Dermis blood vessel endothelial cell (primary cell): ENCODE measurements at places on chromosomes 5 and 9. TPM values are rescaled to one million over a fixed set of nuclear protein-coding genes. Genes with fewer than 3 reads are reported as not detected.

GRCh38 chr5:97096846-97097245 lies 45.6 kb downstream of the LIX1 start:
- DNase-seq, result no peak

GRCh38 chr9:108709997-108710396 lies 145.8 kb downstream of the ACTL7B start:
- DNase-seq, result no peak

GRCh38 chr5:152838241-152838786 lies 433.2 kb upstream of the NMUR2 start:
- DNase-seq, result no peak

- no peak for DNase-seq
These were observed 10.8 kb downstream of the SARDH start for GRCh38 chr9:133727277-133727875.

DNA sequence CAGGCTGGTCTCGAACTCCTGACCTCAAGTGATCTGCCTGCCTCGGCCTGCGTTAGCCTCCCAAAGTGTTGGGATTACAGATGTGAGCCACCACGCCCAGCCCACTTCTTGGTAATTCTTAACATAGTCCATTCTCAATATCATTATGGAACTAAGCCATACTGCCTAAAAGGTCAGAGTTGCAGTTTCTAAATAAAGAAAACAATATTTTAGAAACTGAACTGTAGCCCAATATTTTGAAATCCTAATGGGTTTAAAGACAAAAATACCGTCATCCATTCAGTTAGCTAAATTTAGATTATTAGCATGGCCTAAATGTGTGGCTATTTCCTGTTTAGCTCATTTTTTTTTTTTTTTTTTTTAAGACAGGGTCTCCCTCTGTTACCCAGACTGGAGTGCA lies 99.5 kb downstream of the USP20 start:
- no peak for DNase-seq

GRCh38 chr9:88837731-88838130 lies 153.5 kb upstream of the S1PR3 start:
- DNase-seq, result no peak

GRCh38 chr5:142280066-142281007 lies 44.5 kb downstream of the SPRY4 start:
- peak; percentile 95 for DNase-seq

- no peak for DNase-seq
These were observed 60.8 kb downstream of the MTMR12 start for GRCh38 chr5:32251871-32252458.

DNA sequence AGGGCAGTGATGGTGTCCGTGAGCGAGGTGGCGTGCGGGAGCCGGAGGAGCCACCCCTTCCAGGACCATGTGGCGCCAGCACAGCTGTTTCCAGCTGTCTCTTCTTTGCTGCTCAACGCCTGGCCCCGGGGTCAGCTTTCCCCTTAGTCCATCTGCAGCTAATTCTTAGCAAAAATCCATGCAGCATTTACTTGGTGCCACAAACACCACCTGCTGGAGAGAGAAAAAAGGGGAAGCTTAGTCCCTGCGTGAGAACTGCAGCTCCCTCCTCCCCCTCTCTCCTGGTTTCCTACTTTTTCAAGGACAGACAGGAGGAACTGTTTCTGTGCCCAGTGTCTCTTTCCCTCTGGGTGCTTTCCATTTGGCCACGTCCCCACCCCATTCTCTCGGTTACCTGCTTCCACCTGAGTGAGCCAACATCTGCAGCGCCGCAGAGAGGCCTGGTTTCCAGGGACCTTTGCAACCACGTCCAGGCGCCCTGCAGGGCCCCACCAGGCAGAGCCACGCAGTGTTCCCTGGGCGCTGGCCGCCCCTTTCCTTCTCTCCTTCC lies 3.4 kb downstream of the SLC6A19 start:
- peak; percentile 27 for DNase-seq

GRCh38 chr5:59496524-59497134 lies 396.9 kb downstream of the PDE4D start:
- DNase-seq, result peak; percentile 21

DNA sequence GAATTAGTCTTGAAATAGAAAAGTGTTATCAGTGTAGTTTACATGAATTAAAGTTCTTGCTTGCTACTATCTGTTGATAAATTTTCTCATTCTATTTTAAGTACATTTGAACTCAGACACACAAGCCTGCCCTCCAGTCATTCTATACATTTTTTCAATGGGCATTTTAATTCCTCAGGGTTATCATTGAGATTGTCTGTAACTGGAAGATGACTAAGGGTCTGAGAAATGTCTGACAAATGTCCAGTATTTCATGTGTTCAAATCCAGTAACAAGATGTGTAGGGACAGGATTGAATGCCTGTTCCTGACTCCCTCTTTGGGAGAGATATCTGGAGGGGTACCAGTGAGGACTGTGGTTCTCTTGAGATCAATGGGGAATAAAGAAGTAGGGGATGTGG lies 223.9 kb upstream of the ADAMTSL1 start:
- DNase-seq, result no peak

DNA sequence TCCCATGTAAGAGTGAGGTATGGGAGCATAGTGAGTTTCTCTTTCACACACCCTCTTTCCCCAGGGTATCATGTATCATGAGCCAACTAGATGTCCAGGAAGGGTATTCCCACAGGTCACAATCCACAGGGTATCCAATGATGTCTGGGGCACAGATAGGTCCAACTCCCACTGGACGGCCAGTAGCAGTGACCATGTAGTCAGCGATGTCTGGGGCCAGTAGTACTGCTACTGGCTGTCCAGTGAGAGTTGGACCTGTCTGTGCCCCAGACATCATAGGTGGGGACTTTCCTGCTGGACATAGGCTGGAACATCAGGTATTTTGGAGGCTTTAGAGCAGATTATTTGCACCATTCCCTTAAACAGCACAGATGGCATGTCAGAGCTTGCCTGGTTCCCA lies 352.6 kb upstream of the SGCD start:
- no peak for DNase-seq

GRCh38 chr5:124650147-124650561 lies 96.3 kb downstream of the ZNF608 start:
- DNase-seq, result peak; percentile 73

DNA sequence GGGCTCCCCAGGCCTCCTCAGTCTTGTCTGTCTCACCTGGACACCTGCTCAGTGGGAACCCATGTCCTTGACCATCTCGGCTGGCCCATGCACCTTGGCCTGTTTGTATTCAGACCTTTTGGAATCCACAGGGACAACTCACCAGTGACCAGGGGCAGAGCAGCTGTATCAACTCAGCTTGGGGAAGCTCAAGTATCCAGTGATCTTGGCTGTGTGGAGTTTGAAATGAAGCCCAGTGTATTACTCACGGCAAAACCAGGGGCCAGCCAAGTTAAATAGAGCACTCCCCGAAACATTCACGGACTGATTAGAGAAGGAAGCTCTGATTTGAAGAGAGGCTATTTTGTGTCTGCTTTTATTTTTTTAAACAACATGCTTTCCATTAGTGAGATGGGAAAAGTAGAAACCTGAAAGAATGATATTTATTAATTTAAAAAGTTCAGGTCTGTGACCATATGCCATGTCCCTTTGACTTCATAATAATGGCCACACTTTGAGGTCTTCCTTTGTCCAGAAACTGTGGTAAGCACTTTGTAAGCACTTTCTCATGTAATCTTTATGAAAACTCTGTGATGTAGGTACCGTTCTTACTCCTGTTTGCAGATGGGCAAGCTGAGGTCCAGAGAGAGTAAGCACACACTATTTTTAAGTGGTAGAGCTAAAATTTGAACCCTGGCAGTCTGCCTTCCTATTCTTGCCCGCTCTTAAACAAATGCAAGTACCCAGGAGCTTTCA lies 656.5 kb downstream of the BNC2 start:
- DNase-seq, result peak; percentile 84

- peak; percentile 67 for DNase-seq
These were observed 79.1 kb upstream of the ADAMTSL1 start for GRCh38 chr9:18394847-18395351.

DNA sequence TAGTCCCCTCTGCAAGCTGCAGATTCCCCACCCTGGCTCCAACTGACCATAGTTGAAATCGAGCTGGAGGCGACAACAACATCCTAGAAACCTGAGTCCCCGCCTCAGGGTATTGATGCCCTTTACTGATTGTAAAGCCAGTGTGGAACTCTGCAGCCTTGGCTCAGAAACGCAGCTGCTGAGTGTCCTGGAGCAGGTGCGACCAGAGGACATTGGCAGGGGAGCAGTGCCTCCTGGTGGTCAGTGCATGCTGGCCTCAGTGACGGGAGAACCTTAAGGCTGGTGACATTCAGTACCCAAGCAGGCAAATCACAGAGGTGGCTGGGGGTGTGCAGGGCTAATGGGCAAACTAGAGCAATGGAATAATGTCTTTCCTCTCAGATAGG lies 20.4 kb upstream of the ZNF354B start:
- DNase-seq, result no peak

- DNase-seq, result no peak
These were observed 94.9 kb upstream of the PLPPR1 start for GRCh38 chr9:100933656-100934055.

- DNase-seq, result no peak
These were observed 94.9 kb upstream of the NMUR2 start for GRCh38 chr5:152499814-152500535.

- no peak for DNase-seq
These were observed 203.4 kb upstream of the ZNF608 start for GRCh38 chr5:124949862-124950261.

GRCh38 chr9:6876195-6876894 lies 118.6 kb downstream of the KDM4C start:
- no peak for DNase-seq

DNA sequence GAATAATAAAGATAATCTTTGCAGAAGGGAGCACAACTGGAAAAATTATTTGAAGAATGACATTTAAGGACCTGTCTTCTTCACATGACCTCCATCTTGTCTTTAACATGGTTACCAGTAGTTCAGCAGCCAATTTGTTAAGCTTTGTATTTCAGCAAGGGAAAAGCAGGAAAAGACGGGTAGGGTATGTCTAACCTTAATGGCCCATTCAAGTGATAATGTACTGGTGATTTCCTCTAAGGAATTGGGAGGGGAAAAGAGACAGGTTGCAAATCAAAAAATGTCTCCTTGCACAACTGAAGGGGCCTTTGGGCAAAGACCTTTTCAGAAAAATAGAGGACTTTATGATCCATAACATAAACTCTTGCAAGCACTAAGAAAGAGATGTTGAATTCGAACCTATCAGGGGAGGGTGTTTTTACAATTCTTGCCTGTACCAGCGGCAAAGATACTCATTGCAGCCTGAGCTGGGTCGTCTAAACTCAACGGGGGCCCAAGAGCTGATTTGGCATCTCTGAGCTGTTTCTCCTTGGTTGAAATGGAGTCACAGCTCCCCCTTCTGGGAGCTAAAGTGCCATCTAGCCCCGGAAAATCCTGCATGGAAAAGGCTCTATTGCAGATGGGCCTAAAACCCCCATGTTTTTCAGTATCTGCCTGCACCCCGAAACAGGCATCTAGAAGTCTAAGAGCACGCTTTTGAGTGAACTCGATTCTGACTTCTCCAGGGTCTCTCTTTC lies 3.8 kb downstream of the BRINP1 start:
- peak; percentile 62 for DNase-seq

DNA sequence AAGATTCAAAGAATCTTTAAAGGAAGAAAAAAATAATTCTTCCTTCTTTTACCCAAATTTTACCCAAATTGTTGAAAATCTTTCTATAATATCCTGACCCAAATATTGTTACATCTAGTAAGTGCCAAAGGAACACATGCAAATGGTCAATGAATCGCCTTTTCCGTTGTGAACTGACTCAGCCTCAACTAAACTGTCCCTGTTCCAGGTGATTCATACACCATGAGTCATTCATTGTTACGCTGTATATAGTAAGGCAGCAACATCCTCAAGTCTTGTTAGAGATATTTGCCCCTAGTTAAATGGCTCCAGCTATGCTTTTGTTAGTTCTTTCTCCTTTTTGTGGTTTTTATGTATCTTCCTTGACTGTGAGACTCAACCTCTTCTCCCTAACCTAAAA lies 9.7 kb downstream of the PTGER4 start:
- peak; percentile 98 for DNase-seq

- no peak for DNase-seq
These were observed 1.1 kb downstream of the NPM1 start for GRCh38 chr5:171388816-171389168.

DNA sequence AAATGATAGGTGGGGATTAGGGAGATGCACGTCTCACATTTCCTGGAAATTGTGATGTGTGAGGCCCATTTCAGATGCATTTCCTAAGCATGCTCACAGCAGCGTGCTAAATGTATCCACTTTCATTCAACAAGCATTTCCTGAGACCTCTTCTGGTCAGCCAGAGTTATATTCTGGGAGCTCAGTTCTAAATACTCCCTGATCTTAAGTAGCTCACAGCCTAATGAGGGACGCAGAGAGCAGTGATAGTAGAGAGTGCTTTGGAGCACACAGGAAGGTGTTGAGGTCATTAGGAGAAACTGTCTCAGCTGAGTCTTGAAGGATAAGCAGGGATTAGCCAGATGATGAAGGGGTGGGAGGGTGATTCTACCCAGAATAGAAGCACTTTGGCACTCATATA lies 46.2 kb upstream of the FSD1L start:
- peak; percentile 47 for DNase-seq

DNA sequence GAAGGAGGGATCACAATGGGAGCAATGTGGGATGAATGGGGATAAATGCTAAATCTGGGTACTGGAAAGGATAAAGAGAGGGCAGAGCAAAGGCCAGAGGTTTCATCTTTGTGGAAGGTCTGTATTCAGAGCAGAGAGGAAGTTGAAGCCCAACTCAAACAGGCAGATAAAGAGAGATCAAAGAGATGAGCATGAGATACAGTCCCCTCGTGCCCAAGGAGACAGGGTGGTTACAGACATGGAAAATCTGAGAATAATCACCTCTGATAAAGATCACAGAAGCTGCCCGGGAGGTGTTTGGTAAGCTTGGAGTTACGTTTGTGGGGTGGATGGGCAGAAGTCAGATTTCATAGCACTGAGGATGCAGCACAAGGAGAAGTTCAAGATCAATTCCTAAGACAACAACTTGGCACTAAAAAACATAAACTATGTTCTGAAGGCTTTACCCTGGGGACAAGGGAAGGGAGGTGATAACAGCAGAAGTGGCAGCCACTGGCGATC lies 459 bp upstream of the ERAP2 start:
- DNase-seq, result peak; percentile 35

GRCh38 chr9:81032030-81032572 lies 657.2 kb downstream of the TLE1 start:
- no peak for DNase-seq

PCDHGB6 gene
- 2.9 and 3.7 TPM in 2 replicates for total RNA-seq

LPAR1 gene
- 0.05 and 0.17 TPM in 2 replicates for total RNA-seq

GABRB2 gene
- total RNA-seq, result not detected in 2 replicates

IFNW1 gene
- total RNA-seq, result not detected in 2 replicates

TLX3 gene
- not detected in 2 replicates for total RNA-seq

SV2C gene
- total RNA-seq, result 0.05 TPM in 1 of 2 replicates, not detected in the other

TAF11L5 gene
- not detected in 2 replicates for total RNA-seq

PCDHB2 gene
- 0.88 and 1.4 TPM in 2 replicates for total RNA-seq

PRDM9 gene
- total RNA-seq, result not detected in 2 replicates

LCN15 gene
- total RNA-seq, result 0.05 TPM in 1 of 2 replicates, not detected in the other

FOXD4L3 gene
- not detected in 2 replicates for total RNA-seq

ORM2 gene
- not detected in 2 replicates for total RNA-seq

HAND1 gene
- not detected in 2 replicates for total RNA-seq

APBB3 gene
- 8.2 and 16.2 TPM in 2 replicates for total RNA-seq

PCDHA1 gene
- total RNA-seq, result 0.17 TPM in 1 of 2 replicates, not detected in the other

PCYOX1L gene
- total RNA-seq, result 14.8 and 16.5 TPM in 2 replicates

MOB3B gene
- 0.85 and 2.1 TPM in 2 replicates for total RNA-seq

GCNT4 gene
- total RNA-seq, result 0.19 and 0.34 TPM in 2 replicates

CARTPT gene
- not detected in 2 replicates for total RNA-seq

CDC20B gene
- 0.05 TPM in 1 of 2 replicates, not detected in the other for total RNA-seq

CENPP gene
- 2.9 and 3.3 TPM in 2 replicates for total RNA-seq

TAF1L gene
- under 0.01 TPM in 2 replicates for total RNA-seq
